NCI-H1048 (cell line): ENCODE measurements at places on chromosomes 6 and 20.

GRCh38 chr20:32635764-32636163 is 38.0 kb downstream of the C20orf203 start:
- no peak for DNase-seq

- no peak for DNase-seq
These were observed 114.4 kb upstream of the BCLAF1 start for GRCh38 chr6:136404007-136404406.

DNA sequence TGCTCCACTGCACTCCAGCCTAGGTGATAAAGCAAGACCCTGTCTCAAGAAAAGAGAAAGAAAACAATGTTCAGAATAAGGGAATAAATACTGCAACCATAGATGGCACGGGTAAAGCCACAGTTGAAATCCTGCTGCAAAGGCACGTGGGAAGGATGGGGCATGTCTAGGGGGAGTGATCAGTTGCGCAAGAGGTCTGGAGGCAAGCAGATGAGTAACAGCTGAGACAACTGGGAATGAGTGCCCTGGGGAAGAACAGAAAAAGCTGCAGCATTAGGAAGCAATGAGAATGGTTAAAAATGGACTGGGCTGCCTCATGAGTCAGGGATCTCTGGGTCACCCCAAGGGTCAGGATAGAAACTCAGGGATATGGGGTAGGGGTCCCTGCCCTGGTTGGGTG is 96.3 kb downstream of the GMPR start:
- no peak for DNase-seq

DNA sequence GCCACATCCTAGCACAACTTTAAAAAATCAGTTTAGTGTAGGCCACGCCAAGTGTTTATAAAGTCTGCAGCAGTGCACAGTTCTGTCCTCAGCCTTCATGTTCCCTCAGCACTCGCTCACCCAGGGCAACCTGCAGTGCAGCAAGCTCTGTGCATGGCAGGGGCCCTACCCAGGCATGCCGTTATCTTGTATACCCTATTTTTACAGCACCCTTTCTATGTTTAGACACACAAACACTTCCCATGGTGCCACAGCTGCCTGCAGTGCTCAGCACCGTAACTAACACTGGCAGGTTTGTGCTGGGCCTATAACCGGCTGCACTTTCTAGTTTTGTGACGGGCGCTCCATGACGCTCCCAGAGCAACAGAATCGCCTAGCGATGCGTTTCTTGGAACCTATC is 43.8 kb downstream of the ZBTB46 start:
- DNase-seq, result no peak

GRCh38 chr6:11699576-11699975 is 79.0 kb downstream of the ADTRP start:
- no peak for DNase-seq

- no peak for DNase-seq
These were observed 17.6 kb upstream of the PYGB start for GRCh38 chr20:25230166-25230831.

GRCh38 chr20:49701241-49701790 is 12.4 kb downstream of the B4GALT5 start:
- DNase-seq, result no peak

GRCh38 chr20:13271977-13272975 is 51.2 kb downstream of the ISM1 start:
- DNase-seq, result no peak

- DNase-seq, result peak; percentile 28
These were observed 1.5 kb upstream of the COL9A3 start for GRCh38 chr20:62815066-62815991.

DNA sequence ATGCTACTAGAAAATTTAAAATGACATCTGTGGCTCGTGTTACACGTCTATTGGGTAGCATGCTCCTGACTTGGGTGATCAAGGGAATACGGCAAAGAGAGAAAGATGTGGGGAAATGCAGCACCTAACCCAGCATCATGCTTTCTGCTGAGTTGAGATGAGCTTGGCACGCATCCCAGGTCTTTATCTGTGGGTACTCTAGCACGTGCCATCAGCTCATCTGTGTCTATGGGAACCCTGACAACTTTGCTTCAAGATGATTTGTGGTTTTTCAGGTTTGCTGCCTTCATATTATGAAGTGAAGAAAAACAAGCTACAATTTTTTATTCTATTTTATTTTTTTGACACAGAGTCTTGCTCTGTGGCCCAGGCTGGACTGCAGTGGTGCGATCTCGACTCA is 21.0 kb downstream of the RNASET2 start:
- no peak for DNase-seq

GRCh38 chr20:36604952-36605398 is 604 bp upstream of the RAB5IF start:
- DNase-seq, result no peak

DNA sequence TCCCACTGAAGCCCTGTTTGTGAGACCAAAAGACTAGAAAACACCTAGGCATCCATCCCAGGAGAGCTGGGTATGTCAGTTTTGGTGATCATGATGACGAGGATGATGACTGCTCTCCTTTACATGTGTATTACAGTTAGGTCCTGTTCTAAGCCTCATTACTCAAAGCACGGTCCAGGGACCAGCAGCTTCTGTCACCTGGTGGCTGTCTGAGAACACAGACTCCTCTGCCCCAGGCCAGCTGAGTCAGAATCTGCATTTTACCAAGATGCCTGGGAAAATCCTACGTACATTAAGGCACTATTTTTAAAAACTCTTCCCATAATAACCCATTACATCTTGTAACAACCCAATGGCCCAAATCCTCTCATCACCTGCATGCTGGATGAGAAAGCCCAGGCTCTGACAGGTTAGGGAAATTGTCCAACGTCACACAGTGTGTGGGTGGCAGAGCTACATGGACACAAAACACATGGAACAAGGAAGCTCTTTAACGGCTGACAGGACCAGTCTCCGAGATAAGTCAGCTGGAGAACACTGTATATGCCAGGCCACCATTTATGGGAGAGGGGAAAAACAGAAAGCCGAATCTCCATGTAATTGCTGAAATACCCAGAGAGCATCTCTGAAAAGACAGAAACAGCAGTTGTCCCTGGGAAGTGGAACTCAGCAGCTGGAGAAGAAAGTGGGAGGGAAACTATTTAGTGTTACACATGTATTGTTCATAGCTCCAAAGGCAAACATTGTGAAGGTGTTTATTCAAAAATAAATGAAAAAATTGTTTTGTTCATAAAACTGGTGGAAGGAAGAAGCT is 65.4 kb downstream of the BMP7 start:
- no peak for DNase-seq

GRCh38 chr20:8413691-8414090 is 281.6 kb downstream of the PLCB1 start:
- no peak for DNase-seq

DNA sequence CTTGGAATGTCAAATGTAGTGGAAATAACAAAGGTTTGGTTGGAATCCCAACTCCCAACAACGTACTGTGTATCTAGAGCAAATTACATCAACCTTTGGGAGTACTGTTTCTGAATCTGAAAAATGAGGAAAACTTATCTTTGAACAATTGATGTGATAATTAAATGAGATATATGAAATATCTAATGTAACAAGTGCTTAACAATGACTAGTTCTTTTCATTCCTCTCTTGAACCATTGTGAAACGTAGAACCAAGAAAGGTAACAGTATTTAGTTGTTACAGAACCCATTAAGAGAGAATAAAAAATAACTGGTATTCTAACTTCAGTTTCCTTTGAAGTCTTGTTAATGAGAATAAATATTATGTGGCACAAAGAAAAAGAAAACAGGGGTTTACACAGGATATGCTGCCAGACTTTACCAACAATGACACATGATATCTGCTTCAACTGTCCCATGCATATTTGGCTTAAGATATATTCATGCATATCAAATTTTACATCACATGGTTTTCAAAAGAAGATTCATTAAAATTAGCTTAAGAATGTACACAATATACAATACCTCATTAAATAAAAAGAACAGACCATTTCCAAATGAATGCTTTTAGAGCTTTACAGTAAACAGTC is 111.8 kb downstream of the ATG5 start:
- no peak for DNase-seq

DNA sequence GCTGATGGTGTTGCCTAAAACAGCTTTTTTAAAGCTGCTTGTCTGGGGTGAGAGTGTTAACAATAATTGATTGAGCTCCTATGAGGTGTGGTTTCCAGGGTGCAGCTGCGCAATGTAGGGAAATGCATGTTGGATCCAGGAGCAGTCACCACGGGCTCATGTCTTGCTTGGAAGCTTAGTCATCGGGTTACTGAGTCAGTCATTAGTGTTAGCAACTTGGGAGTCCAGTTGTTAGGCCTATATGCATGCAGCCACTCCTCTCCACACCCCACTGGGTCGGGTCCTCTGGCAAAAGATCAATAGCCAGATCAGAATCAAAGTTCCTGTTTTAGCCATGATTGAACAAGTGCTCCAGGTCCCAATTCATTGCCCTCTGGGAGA is 271.7 kb upstream of the CHD6 start:
- no peak for DNase-seq

DNA sequence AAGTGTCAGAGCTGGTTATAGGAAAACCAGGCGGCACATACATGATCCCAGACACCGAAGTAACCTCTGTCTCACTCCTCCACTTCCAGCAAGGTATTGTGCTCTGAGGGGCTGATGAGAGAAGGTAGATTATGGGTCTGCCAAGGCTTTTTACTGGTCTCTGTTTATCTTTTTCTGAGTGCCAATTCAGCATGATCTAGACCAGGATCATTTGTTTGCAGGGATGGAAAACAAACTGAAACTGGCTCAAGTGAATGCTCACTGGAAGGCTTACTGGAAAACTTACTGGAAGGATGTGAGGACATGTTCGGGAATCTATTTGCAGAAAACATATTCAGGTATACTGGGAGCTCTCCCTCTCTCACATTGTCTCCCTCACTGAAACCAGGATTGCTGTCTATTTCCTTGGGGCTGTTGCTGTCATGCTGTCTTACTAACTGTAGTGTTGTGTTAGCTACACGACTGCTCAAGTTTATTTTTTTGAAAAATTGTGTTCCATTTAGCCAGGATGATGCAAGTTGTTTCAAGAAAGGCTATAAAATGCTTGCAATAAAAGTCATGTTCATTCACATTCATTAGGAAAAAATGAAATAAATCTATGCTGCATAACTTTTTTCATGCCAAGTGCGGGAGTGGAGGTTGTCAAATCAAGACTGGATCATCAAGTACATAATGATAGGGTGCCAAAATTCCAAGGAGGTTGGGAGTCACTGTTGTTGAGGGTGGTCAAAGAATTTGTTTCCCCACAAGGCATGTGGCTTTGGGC is 37.0 kb downstream of the KLHL31 start:
- DNase-seq, result no peak

DNA sequence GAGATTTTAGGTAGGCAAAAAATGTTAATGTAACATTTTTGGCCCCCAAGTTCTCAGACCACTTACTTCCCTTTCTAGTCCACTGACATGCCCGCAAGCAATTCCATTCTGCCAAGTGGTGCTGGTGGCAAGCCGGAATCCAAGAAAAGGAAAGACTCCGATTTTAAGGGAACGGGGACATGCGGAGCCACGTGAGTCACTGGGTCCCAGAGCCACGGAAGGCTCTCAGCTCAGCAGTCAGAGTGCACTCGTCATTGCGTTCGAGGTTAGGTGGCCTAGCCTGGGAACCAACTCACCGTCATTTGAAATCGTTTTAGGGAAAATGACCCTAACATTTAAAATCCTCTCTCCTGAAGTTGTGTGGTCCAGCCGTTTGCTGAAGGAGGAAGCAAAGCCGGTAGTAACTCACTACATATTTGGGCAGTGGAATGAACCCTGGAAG is 711 bp upstream of the SIRT5 start:
- DNase-seq, result no peak

GRCh38 chr6:151671195-151671594 is 136.3 kb upstream of the ESR1 start:
- no peak for DNase-seq

DNA sequence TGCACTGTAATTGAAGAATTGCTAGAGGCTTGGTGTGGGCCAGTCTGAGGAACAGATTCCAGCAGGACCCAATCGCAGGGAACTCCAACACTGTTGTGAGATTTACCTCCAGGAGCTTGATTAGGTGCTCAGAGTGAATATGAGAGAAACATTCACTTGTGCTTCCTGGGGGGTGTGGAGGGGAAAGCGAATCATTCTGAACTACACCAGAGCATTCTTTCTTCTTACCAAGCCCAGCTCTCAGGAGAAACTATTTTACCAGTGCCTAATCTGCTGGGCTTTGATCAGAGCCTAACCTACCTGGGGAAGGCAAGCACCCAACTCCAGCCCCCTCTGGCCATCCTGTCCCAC is 7.4 kb upstream of the SIRPB1 start:
- DNase-seq, result no peak

- no peak for DNase-seq
These were observed 164.4 kb downstream of the SIM1 start for GRCh38 chr6:100300221-100300736.

GRCh38 chr6:71727632-71728294 is 158.6 kb upstream of the RIMS1 start:
- DNase-seq, result no peak

GRCh38 chr20:59145247-59145923 is 18.2 kb upstream of the ZNF831 start:
- DNase-seq, result no peak

DNA sequence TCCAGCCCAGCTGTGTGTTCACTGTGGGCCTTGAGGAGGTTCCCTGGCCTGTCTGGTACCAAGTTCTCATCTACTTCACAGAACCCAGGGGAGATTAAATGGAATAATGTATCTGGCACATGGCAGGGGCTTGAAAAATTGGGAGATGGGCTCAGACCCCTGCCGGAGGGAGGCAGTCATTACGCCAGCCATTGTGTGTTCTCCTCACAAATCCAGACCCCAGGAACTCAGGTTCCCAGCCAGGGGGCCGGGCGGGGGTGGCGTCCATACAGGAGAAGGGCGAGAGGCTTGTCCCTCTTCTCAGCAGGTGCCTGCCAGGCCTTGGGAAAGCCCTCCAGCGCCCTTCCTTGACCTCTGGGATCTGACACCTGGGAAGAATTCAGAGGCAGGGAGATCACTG is 8.1 kb downstream of the NOL4L start:
- DNase-seq, result no peak

DNA sequence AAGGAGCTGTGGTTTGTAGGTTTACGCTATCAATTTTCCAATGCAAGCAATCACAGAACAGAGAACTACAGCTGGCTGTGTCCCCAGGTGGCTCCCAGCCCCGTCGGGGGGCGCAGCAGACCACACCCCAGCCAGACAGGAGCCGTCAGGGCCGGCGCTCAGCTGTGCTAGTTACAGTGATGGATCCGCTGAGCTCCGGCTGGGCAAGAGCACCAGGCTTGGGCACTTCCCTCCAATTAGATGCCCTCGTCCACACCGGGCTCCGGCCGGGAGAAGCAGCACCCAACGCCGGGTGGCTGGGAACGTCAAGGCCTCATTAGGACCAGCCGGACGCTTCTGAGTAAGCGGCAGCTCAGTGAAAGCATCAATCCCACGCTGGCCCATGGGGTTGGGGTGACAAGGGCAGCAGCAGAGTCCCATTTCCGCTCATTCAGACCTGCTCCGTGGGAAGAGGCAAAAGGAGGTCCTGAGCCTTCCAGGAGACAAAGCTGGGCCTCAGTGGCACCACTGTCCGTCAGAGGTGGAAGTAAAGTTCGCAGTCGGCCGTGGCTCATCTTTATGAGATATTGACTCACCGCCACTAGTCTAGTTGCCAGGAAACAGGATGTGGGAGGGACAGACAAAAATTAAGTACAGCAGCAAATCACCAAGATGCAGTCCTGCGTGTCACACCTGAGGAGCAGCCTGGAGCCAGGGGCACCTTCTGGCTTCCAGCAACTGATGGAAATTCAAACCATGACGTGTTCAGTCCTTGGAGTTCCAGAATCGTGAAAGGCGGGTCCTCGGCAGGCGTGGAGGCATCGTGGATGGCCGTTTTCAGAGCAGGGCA is 164.1 kb downstream of the TAF4 start:
- DNase-seq, result no peak
